ENCODE measurements at places on chromosomes 4 and X.
A peak's percentile ranks its signal among the peaks of the same experiment; 100 is the strongest.

GRCh38 chr4:6225469-6225868, 25.1 kb upstream of the JAKMIP1 start:
- DNase-seq, result no peak

DNA sequence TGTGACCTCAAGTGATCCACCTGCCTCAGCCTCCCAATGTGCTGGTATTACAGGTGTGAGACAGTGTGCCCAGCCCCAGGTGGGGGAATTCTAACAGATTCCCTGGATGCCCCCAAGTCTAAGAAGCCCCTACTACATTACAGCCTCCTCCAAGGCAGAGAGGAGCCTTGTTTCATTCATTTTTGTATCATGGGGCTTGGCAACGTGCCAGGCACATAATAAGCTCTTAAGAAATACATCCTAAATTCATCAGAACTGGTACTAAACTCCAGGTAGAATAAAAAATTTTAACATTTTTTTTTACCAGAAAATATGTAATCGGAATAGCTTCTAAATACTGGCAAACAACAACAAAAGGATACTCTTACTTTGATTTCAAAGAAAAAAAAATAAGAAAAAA, 127.1 kb downstream of the CHIC2 start:
- DNase-seq, result no peak

DNA sequence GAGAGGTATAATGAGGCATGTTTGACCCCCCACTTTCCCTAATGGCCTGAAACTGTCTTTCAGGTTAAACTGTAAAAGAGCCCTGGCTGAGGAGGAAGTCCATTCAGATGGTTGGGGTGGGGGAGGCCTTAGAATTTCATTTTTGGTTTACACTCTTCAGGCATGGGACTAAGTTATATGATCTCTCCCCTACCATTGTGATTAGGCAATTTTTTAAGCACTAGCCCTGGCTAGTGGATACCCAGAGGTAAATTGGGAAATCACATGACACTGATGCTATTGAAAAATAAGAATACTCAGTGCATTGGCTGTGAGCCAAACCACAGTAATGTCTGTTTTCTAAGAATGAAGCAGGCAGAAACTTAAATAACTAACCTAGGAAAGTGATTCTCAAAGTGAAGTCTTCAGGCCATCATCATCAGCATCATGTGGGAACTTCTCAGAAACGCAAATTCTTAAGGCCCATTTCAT, 149.7 kb downstream of the RRAGB start:
- DNase-seq, result no peak

- DNase-seq, result no peak
Observed at GRCh38 chr4:109645874-109646710, 57.2 kb downstream of the CASP6 start.

DNA sequence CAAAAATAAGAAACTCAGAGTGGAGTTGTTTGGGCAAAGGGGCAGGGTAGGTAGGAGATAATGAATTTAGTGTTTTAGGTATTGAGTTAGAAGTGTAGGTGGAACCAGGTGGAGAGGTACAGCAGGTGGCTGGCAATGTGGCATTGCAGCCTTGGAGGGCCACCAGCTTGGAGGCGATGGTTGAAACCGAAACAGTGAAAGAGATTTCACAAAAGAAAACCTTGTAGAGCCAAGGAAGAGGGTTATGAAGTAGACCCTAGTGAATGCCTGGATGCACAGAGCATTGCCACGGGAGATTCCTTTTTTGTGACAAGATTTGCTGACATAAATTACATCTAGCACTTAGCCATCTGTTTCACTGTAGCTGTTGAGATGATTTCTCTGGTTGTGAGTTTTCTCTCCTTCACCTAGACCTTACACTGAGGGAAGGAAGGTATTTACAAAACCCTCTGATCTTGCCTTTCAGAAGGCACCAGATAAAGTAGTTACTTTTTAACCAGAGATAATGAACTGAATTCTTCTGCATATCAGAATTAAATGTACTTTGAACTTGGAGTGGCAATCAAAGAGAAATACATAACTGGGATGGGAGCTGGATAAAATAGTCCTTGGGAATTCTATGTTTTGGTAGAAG, 104.1 kb upstream of the CASK start:
- no peak for DNase-seq

- peak; percentile 42 for DNase-seq
Observed at GRCh38 chr4:54015423-54016030, 48.9 kb downstream of the CHIC2 start.

- no peak for DNase-seq
Observed at GRCh38 chr4:53592686-53593501, 1.6 kb upstream of the LNX1 start.

DNA sequence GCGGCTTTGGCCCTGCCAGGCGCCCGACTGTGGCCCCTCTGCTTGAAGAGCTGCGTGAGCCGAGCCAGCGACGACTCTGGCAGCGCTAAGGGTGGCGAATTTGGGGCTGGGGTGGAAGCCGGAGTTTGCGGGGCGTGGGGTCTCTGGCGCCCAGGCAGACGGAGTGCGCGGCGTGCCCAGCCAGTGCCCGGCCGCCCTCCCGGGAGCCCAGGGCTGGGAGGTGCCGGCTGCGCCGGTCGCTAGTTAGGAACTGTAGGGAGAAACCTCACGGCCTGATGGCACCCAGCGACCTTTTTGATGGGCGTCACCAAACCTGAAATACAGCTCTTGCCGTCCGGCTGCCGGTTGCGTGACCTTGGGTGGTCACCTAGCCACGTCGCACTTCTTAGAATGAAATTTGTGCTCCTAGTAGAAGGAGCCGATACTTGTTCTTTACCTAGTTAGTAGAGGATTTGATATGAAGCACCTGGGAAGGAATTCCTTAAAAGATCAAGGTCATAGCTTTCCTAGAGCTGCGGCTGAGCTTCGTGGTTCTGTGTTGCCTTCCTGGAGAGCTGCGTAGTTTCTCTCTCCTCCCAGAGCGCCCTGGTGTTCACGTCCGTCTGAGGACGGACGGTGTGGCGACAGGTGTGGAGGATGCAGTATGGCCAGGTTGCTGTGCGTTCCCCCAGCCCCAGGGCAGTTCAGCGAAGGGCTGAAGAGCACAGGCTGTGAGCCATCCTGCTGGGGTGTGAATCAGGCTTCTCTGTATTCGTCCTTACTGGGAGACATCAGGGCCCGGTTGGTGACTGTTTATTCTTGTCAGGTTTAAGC, 680 bp downstream of the MAEA start:
- no peak for DNase-seq

GRCh38 chr4:184957446-184958115, 60.7 kb upstream of the HELT start:
- DNase-seq, result no peak

- no peak for DNase-seq
Observed at GRCh38 chr4:109040441-109040840, 262.0 kb downstream of the COL25A1 start.

DNA sequence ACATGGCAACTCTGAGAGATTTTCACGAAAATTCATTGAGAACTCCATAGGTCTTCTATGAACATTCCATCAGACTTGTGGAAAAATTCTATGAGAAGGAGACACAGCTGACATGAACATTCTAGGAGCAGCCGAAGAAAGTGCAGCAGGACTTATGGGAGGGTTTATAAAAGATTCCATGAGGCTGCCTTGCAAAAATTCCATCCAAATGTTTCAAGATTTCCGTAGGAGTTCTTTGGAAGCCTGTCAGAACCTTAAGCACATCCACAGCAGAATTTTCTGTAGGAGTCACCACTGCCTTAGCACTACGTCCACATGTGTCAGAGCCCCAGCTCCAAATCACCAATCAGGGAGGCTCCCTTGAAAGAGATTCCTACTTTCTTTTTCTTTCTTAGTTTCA, 67.0 kb upstream of the MSX1 start:
- DNase-seq, result no peak

GRCh38 chr4:26105337-26105736, 191.3 kb downstream of the SMIM20 start:
- DNase-seq, result no peak

DNA sequence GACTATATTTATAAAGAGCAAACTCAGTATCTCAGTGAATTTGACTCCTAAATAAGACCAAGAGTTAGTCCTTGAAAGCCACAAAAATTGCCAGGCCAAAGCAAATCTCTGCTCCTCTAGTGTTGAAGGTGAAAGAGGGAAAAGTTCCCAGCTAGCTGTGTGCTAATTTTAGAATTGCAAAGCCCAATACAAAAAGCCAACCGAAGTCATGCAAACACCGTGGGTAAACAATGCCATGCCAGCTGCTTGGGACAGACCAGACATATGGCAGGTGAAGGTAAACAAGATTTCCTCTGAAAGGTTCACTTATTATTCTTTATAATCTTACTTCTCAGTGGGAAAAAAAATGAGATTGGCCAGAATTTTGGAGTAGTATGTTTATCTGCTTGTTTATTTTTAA, 80.5 kb upstream of the LNX1 start:
- DNase-seq, result peak; percentile 97

- no peak for DNase-seq
Observed at GRCh38 chr4:2832309-2832980, 11.2 kb upstream of the ADD1 start.

DNA sequence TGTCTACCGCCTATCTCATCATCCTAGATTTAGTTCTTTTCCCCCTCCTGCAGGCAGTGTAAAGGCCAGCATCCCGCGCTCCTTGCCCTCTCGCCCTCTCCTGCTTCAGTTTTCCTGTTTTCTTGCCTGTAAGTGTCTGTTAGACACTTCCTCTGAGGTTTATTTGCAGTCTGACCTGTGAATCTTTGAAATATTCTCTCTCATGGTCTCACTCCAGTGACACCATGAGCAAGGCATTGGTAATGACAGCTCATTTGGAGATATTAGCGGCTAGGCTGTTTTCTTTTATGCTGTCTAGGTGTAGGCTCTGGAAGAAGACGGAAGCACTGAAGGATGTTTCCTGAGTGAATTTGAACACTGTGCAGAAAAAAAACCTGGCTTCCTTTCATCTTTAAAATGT, 179.6 kb downstream of the KDR start:
- DNase-seq, result peak; percentile 48

DNA sequence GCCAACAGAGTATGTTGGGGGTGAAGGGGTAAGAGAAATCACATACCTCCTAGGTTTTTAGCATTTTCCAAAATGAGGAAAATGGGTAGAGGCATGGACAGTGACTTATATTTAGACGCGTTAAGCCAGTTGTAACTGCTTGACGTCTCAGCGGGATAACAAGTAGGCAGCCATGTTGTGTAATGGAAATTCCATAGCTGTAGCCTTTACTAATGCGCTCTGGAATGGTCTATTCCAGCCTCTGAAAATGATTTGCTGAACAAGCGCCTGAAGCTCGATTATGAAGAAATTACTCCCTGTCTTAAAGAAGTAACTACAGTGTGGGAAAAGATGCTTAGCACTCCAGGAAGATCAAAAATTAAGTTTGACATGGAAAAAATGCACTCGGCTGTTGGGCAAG, 135.5 kb downstream of the PTTG2 start:
- DNase-seq, result no peak

DNA sequence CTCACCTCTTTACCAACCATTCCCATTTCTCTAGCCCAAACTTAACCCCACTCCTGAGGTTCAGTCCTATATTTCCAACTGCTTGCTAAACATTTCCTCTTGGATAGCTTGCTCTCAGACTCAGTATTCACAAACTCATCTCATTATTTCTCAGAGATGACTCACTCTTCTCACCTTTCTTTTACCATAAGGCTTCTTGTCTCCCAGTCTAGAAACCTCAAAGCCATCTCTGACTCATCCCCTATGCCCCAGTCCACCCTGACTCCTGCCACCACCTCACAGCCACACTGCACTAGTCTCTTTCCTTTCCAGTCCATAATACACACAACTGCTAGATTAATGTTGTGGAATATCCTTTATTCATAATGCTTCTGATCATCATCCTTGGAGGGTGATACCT, 4.8 kb downstream of the FRMPD3 start:
- DNase-seq, result no peak

- DNase-seq, result peak; percentile 34
Observed at GRCh38 chr4:174764105-174764729, 64.8 kb downstream of the GLRA3 start.

- DNase-seq, result no peak
Observed at GRCh38 chr4:101050837-101051205, 296.5 kb downstream of the PPP3CA start.

GRCh38 chr4:98864560-98864959, 64.4 kb downstream of the EIF4E start:
- no peak for DNase-seq

DNA sequence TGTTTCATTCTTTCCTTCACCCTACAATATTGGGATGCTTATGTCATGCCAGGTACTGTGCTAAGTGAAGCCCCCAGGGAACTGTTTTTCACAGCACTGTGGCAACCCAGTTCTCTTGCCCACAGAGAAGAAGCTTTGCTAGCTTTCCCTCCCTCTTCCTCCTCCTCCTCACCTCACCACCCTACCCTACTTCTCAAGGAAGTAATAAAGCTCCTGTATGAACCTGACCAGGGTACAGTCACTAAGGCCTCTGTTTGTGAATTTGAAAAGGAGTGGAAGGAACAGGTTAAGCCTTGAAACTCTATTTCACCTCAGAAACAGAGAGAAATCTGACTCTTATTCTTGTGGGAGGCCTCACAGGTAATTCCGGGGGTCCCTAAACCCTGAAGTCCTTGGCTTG, 219.4 kb upstream of the RADX start:
- DNase-seq, result no peak

DNA sequence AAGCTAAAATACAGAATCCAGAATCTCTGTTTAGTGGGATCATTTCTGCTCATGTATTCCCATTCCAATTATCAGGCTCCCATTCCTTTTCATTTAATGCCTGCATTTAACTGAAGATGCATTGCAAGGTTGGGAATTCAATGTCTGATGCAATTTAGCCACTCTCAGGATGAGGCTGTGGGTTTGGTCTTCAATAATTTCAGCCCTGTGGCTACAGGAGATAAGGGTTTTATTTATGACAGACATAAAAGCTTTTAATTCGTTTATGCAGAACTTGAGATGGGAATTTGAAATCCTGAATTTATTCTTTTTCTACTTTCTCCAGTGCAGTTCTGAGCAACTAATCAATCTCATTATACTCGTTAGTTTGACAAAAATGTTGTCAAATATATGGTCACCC, 1225.9 kb downstream of the PCDH18 start:
- no peak for DNase-seq

DNA sequence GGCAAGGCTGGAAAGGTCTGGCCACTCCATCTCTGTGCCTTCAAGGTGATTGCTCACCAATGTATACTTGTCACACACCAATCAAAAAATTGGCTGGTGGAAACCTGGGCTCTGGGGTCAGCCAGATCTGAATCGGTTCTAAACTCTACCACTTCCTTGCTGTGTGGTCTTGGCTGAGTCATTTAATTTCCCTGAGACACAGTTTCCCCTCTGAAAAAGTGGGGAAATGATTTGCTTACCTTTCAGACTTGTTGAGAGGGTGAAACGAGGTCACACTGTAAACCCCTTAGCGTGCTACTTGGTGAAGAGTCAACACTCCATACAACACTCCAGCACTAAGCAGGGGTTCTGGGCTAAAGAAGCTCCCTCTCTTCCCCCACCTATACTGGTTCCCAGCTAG, 252.3 kb upstream of the ZIC3 start:
- DNase-seq, result no peak

- DNase-seq, result peak; percentile 21
Observed at GRCh38 chr4:151865312-151865711, 104.5 kb upstream of the GATB start.
